ENCODE measurements at places on chromosomes 2 and 18.

DNA sequence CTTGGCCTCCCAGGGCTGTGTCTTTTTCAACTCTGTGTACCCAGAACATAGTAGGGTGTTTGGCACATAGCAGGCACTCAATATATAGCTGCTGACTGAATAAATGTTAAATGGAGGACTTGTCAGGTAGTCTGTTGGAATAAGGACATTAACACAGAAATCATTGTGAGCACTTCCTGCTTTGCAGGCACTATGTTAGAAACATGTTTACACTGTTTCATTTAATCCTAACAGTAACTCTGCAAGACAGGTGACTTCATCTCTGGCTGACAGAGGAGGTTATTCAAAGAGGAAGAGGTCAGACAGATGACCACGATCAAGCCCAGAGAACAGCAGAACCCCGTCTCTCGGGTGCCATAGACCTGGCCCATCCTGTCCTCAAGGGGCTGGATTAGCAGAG, 28.0 kb upstream of the PIEZO2 start:
- no peak for DNase-seq

DNA sequence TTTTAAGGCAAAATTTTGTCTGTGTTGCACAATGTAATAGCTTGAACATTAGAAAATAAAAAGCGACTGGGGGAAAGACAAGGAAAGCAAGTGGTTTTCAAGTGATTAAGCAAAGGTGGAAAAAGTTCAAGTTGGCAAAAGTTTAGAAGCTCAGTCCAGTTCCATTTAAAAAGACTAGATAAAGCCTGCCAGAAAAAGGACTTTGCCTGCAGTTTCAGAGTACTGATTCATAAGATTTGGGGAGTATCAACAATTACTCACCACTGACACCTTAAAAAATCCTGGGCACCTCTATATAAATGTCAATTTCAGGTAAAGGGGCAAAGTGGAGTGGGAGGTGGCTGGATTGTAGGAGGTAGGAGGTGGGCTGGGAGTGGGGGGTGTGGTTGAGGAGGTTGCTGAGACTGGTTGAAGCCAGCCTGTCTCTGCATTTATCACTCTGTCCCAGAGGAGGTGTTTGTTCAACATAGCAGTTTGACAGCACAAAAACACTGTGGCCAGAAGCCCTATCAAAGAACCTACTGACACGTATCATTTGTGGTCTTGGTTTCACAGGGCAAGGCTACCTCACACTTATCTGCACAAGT, 14.6 kb downstream of the ZEB2 start:
- no peak for DNase-seq

DNA sequence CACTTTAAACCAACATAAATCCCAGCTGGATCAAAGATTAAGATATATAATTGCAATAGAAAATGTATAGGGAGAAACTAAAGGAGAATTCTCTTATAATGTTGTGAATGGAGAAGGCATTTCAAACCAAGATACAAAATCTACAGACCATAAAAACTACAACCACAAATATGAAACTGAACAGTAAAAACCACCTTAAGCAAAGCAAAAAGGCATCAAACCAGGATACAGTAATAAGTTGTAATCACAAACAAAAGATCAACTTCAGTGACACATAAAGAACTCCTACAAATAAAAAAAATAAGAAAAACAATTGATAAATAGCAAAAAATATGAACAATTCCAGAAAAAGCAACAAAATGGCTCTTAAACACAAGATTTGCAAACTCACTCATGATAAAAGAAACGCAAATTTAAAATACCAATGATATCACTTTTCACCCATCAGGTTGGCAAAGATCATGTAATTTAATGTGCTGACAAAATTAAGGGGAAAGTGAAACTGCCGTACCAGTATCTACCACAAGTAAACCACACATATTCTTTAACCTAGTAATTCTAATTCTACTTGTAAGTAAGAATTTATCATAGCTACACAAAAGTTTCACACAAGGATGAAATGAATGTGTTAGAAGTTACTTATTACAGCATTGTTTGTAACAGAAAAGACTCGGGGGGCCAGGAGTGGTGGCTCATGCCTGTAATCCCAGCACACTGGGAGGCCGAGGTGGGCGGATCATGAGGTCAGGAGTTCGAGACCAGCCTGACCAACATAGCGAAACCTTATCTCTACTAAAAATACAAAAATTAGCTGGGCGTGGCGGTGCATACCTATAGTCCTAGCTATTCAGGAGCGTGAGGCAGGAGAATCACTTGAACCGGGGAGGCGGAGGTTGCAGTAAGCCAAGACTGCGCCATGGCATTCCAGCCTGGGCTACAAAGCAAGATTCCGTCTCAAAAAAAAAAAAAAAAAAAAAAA, 101.9 kb downstream of the USP34 start:
- DNase-seq = no peak

- no peak for DNase-seq
Measured at GRCh38 chr2:184695-185094, 79.1 kb downstream of the SH3YL1 start.

- no peak for DNase-seq
Measured at GRCh38 chr2:172394002-172394401, 33.4 kb upstream of the ITGA6 start.

DNA sequence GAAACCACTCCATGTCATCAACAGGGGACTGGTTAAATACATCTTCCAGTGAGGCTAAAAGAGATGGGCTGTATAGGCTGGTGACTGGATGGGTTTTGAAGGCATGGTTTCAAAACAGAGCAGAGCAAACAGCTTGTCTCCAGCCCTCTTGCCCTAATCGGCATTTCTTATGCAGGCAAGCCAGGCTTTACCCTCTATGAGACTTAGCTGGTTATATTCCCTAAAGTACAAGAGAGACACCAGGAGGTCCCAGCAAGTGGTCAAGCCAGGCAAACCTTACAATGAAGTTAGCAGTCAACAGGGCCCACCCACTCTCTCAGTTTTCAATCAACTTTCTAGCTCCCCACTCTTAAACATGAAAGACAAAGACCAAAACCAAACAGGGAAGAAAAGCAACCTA, 19.0 kb downstream of the OSBPL1A start:
- no peak for DNase-seq

GRCh38 chr2:169961911-169962310, 134.7 kb downstream of the UBR3 start:
- no peak for DNase-seq

GRCh38 chr18:73366713-73367112, 498.9 kb upstream of the NETO1 start:
- no peak for DNase-seq
